ENCODE measurements at places on chromosomes 3 and 15. TPM values are rescaled to one million over a fixed set of nuclear protein-coding genes. Genes with fewer than 3 reads are reported as not detected.

Gene PLSCR1
- total RNA-seq = 70.4 TPM

Gene GRAMD2A
- total RNA-seq = 0.33 TPM

Gene PFKFB4
- total RNA-seq = 12.2 TPM

Gene SPTSSB
- 0.58 TPM for total RNA-seq

Gene DTWD1
- total RNA-seq = 50.3 TPM

Gene SERPINI1
- 4.5 TPM for total RNA-seq

Gene MYO5C
- total RNA-seq = 0.58 TPM

Gene TCF12
- total RNA-seq = 231 TPM

Gene C3orf20
- total RNA-seq = under 0.01 TPM

Gene CMTM7
- 4.4 TPM for total RNA-seq

Gene SSUH2
- total RNA-seq = not detected

Gene ST3GAL6
- total RNA-seq = 0.99 TPM

Measured in smooth muscle cell of trachea (primary cell).